ENCODE measurements at places on chromosomes 7 and 10.
A peak's percentile ranks its signal among the peaks of the same experiment; 100 is the strongest.

DNA sequence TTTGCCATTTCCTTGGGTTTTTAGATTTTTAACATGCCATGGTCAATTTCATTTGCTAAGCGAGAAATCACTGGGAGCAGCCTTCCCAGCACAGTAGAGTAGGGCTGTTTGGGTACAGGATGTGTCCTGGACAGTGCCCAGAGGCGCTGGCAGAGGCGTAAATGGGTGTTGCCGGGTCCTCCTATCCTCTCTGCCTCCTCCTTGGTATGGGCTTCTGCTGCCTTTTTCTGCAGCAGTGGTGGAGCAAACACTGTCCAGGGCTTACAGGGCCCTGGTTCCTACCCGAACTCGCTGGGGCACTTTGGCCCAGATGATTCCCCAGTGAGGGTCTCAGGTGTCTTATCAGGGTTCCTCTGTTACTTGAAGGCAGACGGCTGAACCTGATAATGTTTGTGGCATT is 298.3 kb downstream of the RPS24 start:
- DNase-seq = no peak

- DNase-seq = peak; percentile 90
Observed at GRCh38 chr7:47422611-47423010, 159.3 kb downstream of the TNS3 start.

GRCh38 chr7:113730309-113730955 is 188.4 kb downstream of the PPP1R3A start:
- no peak for DNase-seq

- no peak for DNase-seq
Observed at GRCh38 chr7:4819560-4820404, 42.0 kb downstream of the PAPOLB start.

DNA sequence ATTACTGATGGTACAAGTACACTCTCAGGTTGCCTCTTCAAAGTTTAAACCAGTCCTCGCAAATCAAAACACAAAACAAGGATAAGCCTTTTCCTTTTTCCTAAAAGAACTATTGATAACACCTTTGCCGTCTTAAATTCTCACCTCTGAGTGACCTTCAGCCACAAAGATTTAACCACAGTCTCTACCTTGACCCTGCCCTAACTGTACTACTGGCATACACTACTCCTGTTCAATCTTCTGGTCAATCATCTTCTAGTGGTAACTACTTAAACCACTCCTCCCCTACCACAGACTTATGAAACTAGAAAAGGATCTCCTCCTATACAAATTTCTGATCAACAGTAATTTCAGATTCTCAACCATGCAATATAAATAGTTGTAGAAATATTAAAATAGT is 15.1 kb downstream of the UPF2 start:
- DNase-seq = no peak

DNA sequence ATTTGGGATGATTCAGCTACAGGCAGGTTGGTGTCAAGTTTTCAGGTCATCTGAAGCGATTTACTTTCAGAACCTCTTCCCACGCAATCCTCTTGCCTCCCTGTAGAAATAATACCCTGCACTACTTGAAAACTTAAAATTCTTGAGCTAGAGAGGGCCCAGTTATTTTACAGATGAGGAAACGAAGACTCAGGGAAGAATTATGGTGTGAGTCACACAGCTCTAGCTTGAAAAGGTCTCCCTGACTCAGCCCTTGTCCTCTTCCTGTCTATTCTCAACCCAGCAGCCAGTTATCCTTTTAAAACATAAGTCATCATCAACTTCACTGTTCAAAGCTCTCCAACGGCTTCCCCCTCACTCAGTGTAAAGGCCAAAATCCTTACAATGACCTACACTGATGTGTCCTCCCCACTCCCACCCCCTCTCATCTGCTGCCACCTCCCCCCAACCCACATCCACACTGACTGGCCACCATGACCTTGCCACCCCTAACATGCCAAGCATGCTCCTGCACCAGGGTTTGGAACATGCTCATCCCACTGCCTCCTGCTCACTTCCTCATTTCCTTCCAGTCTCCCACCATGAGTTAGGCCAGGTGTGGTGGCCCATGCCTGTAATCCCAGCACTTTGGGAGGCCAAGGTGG is 3.4 kb downstream of the DNMBP start:
- no peak for DNase-seq

DNA sequence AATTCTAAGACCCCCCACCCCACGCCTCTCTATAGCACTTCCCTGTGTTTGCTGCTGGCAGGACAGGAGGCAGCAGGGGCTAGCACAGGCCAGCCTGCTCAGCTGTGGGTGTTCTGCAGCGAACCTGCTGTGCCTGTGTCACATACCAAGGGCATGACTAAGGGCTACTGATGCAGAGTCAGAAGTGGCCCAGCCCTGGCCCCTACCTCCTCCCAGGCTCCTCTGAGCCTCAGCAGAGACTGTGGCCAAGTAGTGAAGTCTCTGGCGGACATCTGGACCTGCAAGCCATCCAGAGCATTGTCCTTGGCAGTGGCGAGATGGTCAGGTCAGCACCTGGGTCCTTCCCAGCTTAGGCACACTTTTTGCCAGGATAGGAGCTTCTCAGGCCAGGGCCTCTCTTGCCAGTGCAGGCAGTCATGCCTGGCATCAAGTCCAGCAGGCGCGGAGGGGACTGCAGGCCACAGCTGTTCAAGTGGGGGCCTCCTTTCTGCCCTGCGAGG is 116.3 kb upstream of the RET start:
- no peak for DNase-seq

GRCh38 chr10:28769091-28769604 is 91.8 kb downstream of the BAMBI start:
- DNase-seq = peak; percentile 47

GRCh38 chr10:4250587-4250887 is 465.5 kb upstream of the KLF6 start:
- DNase-seq = no peak

DNA sequence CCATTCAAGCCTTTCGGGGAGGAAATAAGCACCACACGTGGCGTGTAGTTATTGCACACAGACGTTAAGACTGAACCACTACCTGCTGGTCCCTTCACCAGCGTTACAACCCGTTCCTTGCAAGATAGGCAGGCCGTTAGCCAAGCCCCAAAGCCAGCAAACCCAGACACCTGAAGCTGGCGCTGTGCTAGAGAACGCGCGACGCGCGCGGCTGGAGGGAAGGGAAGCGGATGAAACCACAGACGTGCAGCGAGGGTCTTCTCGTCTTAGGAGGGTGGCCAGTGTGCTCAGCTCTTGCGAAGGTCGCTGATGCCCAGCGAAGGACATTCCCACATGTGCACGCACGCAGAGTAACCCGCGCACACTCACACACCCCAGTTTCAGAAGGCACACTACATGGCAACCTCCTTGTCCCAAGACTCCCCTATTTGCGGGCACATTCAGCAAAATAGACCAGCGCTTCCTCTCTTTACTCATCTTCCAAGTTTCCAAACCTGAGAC is 980 bp downstream of the TMEM26 start:
- DNase-seq = no peak

- DNase-seq = peak; percentile 23
Observed at GRCh38 chr7:51141451-51142003, 175.1 kb downstream of the COBL start.

DNA sequence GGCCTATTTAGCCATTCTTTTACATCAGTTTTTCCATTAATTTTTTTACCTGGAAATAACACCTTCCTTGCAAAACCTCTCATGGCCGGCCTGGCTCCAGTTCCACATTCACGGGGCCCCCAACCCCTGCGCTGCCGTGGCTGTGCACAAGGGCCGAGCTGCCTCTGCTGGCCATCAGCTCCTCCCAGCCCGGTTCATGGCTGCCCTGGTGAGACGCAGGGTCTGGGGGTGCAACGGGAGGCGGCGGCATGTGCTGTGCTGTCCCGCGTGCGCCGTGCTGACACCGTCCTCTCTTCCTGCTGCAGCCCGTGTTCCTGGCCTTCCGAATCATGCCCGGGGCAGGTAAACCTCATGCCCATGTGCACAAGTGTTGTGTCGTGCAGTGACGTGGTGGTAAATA is 4.4 kb downstream of the NKX6-2 start:
- DNase-seq = no peak

DNA sequence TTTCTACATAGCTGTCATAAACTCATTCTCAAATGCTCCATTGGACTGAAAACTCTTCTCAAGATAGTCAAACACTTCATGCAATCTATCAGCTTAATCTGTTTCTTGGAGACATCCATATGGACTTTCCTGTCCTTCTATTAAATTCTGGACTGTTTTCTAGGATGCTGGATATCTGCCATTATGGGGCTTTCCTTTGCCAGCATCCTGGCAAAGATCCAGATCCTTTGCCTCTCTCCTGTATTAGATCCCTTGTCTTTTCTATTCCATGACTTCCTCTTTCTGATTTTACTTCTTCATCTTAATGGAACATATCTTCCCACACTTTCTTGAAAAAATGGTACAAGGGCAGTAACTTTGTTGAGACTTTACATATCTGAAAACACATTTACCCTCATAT is 35.9 kb upstream of the SKAP2 start:
- DNase-seq = peak; percentile 30

DNA sequence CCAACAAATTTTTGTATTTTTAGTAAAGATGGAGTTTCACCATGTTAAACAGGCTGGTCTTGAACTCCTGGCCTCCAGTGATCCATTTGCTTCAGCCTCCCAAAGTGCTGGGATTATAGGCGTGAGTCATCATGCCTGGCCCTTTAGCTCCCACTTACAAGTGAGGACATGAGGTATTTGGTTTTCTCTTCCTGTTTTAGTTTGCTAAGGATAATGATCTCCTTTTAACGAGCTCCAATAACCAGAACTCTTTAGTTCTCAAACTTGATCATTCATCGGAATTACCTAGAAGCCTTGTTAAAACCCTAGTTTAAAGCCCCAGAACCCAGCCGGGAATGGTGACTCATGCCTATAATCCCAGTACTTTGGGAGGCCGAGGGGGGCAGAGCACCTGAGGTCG is 481.4 kb downstream of the TYW1 start:
- DNase-seq = no peak

- no peak for DNase-seq
Observed at GRCh38 chr7:158266426-158266816, 321.2 kb downstream of the PTPRN2 start.

- no peak for DNase-seq
Observed at GRCh38 chr7:133678137-133678814, 425.4 kb downstream of the EXOC4 start.

DNA sequence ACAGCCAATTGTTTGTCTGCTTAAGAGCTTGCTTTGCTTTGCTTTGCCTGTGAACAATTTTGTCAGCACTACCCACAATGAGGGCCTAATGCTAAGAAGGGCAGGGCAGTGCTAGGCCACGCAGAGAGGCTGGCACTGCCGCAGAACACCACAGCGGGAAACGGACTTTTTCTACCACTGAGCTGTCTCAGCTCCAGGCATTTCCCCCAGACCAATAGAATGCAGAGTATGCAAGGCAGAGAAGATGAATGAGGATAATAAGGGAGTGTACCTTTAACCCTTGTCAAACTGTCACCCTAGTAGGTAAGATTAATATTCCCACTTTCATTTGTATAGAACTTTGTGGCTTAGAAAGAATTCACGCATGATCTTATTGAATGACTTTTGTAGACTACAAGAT is 104.5 kb downstream of the SH3PXD2A start:
- no peak for DNase-seq

GRCh38 chr7:54823776-54824175 is 64.8 kb upstream of the SEC61G start:
- no peak for DNase-seq

DNA sequence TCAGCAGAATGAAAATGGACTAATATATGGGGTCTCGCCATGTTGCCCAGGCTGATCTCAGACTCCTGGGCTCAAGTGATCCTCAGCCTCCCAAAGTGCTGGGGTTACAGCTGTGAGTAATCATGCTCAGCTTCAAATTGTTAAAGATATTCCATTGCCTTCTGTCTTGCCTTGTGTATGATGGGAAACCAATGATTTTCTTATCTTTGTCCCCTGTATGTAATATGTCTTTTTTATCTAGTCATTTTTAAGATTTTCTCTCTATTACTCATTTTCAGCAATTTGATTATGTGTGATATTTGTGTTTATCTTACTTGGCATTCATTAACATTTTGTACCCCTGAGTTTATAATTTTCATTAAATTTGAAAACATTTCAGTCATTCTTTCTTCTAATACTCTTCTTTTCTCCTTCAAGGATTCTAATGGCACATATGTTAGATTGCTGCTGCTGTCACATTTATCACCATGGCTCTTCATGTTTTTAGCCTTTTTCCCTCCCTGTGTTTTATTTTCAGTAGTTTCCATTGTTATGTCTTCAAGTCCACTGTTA is 12.6 kb downstream of the LYZL1 start:
- no peak for DNase-seq

DNA sequence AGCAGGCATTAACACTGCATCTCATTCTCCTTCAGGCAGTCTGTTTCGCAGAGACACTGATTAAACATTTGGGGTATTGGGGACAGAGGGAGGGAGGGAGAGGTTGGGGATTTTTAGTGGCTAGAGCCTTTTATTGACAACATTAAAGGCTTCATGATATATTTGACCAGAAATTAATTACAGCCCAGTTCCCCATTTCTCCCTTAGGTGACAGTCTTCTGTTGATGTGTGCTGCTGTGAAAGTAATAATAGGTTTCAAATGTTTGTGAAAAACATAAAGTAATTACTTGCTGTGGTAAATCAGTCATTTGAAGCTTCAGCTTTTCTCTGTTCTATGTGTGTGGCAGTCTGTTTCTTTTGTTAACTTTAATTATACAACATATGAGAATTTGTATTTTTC is 105.3 kb upstream of the LRGUK start:
- DNase-seq = no peak

DNA sequence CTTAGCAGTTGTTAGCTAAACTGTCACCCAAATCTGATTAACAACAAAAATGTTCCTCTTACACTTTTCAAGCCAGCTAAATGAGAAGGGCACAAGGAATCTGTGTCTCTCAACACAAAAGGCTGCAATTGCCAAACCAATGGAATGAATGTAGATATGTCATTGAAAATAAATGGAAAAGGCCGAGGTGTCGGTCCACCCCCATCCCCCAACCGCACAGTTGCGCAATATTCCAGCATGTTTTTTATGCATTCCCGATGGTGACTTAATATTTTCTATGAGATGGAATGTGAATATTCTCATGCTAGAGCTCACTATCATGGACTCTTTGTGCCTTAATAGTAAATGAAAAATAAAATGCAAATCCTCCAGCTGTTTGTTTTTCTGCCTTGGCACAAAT is 181.6 kb upstream of the LRGUK start:
- DNase-seq = no peak

DNA sequence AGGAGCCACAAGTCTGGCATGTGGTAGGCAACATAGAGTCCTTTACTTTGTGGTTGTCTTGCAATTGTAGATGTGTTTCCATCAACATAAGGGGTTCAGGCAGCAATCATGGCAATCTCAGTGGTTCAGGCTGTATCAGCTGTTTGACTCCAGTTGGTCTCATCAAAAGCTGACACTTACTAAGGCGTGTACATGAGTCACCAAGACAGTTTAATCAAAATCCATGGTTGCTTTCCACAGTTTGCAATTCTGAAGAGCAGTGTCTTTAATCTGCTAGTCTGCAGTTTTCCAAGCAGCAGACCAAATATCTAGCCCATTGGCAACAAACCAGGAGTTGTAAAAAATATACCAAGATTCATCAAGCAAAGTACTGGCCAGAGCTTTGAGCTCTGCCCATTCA is 210.2 kb downstream of the MDFIC start:
- DNase-seq = no peak
